Neural crest cell (in vitro differentiated cells): ENCODE measurements at places on chromosomes 1 and 21. TPM values are rescaled to one million over a fixed set of nuclear protein-coding genes. Genes with fewer than 3 reads are reported as not detected.

DNA sequence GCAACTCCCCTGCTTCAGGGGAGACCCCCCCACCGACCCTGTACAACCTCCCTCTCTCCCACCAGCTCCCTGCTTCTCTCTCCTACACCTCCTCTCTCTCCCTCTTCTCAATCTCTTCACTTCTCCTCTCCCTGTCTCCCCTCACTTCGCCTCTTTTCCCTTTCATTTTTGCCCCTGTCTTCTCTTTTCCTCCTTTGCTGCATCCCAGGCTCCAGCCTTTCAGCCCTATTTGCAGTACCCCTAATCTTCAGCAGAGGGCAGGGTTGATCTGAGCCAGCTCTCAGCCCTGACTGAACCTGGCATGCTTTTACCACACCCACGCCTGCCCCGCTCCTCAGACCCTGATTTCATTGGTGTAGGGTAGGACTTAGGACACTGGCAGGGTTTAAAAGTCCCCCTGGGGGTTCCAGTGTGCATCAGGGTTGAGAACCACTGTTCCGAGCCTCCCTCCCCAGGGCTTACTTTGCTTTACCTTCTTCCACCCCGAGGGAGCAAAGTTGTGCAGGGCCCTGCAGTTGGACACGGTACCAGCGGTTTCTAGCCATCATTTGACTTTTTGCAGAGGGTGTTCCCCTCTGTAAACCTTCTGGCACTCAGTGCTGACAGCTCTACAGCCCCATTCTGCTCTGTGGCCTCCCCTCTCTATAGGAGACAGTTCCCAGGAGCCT lies 67.3 kb upstream of the CNTN2 start:
- DNase-seq: peak; percentile 83
- no peaks in the 10 kb centered on the region for H3K36me3 ChIP-seq
- H3K27ac ChIP-seq: no peak overlapping the region
- peaks cover 14% of the 10 kb centered on the region for H3K27me3 ChIP-seq
- H3K4me1 ChIP-seq: no peaks in the 10 kb centered on the region
- H3K4me3 ChIP-seq: no peak overlapping the region

DNA sequence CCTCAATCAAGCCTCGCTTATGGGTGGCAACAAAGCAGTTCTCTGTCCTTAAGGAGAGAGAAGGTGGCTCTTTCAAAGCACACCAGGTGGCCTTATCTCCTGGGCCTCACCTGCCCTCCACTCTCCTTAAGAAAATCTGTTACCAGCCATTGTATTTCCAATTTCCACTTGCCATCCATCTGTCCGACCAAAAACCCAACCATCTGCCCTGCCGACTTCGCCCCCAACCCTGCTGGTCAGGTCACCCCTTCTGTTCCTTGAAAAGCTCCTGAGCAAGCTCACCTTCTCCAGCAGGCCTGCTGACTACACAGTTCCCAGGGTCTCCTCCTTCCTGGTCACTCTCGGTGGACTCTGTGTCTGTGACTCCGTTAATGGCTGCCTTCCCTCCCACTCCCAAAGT lies 619 bp upstream of the IGFN1 start:
- DNase-seq: no peak
- peaks cover 4% of the 10 kb centered on the region for H3K4me1 ChIP-seq
- no peak overlapping the region for H3K4me3 ChIP-seq
- no peaks in the 10 kb centered on the region for H3K36me3 ChIP-seq
- peaks cover 7% of the 10 kb centered on the region for H3K27me3 ChIP-seq

DNA sequence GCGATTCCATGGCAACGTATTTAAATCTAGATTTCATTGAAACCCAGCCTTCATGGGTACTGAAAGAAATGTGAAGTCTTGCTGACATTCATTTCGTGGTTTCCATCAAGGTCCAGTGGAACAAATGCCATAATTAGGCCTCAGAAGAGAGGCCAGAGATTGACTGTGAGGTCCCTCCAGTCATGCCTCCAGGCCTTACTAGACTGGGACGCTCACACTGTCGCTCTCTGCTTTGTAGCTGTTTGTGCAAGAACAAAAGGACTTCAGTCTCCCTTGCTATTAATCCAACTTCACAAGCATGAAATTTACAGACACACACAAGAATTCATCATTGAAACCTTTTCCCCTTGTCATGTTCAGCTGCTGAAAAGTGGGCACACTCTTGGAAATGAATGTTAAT lies 180.4 kb upstream of the FOXD3 start:
- peak overlapping the region; percentile 95 for H3K27ac ChIP-seq
- peaks cover 46% of the 10 kb centered on the region for H3K4me1 ChIP-seq
- DNase-seq: no peak
- H3K36me3 ChIP-seq: no peaks in the 10 kb centered on the region

DNA sequence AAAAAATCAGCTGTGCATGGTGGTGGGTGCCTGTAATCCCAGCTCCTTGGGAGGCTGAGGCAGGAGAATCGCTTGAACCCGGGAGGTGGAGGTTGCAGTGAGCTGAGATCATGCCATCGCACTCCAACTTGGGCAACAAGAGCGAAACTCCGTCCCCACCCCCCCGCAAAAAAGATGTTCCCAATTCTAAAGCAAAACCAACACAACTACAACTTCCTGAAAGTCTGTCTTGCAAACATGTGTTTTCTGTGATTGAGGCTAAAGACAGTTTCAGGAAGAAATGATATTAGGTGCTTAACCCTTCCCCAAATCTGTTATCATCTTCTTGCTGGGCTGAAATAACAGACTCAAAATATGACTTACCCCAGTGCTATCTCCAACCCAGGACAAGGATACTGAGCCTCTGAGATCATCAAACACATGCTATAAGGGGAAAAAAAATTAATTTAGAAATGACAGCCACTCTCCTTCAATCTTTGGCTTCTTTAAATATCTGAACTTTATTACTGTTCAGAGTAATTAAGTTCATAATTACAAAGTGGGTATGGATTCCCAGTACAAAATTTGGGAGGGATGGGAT lies 28.5 kb downstream of the SORT1 start:
- H3K27me3 ChIP-seq: no peaks in the 10 kb centered on the region
- H3K27ac ChIP-seq: no peak overlapping the region
- no peak for DNase-seq
- H3K36me3 ChIP-seq: peaks cover 8% of the 10 kb centered on the region
- H3K4me3 ChIP-seq: no peak overlapping the region

GRCh38 chr1:50368179-50369007 lies 54.9 kb downstream of the DMRTA2 start:
- H3K27ac ChIP-seq: no peak overlapping the region
- H3K4me1 ChIP-seq: no peaks in the 10 kb centered on the region
- no peak overlapping the region for H3K4me3 ChIP-seq
- no peaks in the 10 kb centered on the region for H3K36me3 ChIP-seq
- peaks cover 51% of the 10 kb centered on the region for H3K27me3 ChIP-seq

DNA sequence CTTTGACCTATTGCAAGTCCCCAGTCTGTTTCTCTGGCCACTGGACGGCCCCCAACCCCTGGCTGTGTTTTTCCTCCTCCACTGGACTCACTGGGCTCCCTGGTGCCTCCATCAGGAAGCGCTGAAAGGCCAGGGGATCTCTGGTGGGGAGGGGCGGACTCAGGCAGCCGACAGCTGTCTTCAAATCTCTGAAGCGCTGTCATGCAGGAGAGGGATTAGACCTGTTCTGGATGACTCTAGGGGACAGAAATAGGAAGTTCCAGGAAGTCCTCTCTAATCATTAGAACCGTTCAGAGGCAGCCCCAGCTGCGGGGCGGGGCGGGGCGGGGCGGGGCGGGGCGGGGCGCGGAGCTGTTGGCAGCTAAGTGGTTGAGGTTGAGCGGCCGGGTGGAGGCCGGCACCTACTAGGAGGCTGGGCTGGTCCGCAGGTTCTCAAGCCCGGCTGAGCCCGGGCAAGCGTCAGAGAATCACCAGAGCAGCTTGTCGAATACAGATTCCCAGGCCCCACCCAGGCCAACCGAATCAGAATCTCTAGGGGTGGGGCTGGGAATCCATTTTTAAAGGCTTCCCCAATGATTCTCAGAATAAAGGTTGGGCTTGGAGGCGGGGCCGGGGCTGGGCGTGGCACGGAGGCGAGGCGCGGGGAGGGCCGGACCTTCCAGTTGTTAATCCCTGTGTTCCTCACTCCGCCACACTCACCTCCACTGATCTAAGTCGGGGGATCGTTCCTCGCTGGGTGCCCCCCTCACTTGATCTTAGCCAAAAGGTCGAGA lies 11.4 kb upstream of the PHLDA3 start:
- peaks cover 63% of the 10 kb centered on the region for H3K27me3 ChIP-seq
- no peak overlapping the region for H3K27ac ChIP-seq
- H3K36me3 ChIP-seq: no peaks in the 10 kb centered on the region
- peaks cover 32% of the 10 kb centered on the region for H3K4me1 ChIP-seq
- DNase-seq: no peak

- H3K27me3 ChIP-seq: peaks cover 92% of the 10 kb centered on the region
- H3K4me3 ChIP-seq: peak overlapping the region; percentile 60
- no peak overlapping the region for H3K27ac ChIP-seq
- no peak for DNase-seq
Measured at GRCh38 chr1:98047171-98047570, 126.3 kb upstream of the DPYD start.

- H3K27me3 ChIP-seq: no peaks in the 10 kb centered on the region
- H3K27ac ChIP-seq: no peak overlapping the region
- DNase-seq: no peak
- H3K36me3 ChIP-seq: no peaks in the 10 kb centered on the region
- H3K4me3 ChIP-seq: no peak overlapping the region
- H3K4me1 ChIP-seq: peaks cover 7% of the 10 kb centered on the region
Measured at GRCh38 chr21:27213303-27213702, 246.4 kb upstream of the ADAMTS5 start.

DNA sequence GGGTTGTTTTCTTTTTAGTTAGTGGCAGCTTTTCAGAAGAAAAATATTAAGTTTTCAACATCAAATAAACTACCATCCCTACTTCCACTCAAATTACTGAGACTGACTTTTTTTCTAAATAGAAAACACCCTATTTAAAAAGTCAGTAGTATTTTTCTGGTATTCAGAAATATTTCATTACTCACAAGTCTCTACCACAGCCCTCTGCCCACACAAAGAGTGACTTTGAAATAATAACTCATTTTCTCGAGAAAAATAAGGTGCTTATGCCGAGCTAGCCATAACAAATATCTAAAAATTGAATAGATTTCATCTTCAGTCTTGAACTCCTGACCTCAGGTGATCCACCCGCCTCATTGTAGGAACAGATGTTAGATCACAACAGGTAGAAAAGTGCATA lies 41.8 kb upstream of the USP25 start:
- no peaks in the 10 kb centered on the region for H3K36me3 ChIP-seq
- H3K27me3 ChIP-seq: no peaks in the 10 kb centered on the region
- no peak for DNase-seq
- no peaks in the 10 kb centered on the region for H3K4me1 ChIP-seq

Gene LCE2B
- not detected in 2 replicates for total RNA-seq

Gene LCE1B
- total RNA-seq: not detected in 2 replicates

DNA sequence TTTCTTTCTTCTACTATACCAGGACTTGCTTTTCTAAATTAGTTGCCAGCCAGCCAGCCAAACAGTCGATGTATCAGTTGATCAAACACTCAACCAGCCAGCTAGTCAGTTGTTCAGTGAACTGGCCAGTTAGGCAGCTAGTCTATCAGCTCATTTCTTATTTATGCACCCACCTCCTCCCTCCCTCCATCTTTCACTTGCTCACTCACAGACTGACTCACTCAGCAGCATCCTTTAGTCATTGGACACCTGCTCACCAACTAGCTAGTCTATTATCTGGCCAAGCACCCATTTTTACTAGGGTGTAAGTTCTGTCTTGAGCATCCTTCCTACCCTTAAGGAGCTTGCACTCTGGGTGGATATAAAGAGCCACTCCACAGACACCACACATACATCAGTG lies 5.9 kb upstream of the SPRR4 start:
- no peaks in the 10 kb centered on the region for H3K4me1 ChIP-seq
- no peaks in the 10 kb centered on the region for H3K36me3 ChIP-seq
- no peak overlapping the region for H3K4me3 ChIP-seq
- H3K27ac ChIP-seq: no peak overlapping the region

DNA sequence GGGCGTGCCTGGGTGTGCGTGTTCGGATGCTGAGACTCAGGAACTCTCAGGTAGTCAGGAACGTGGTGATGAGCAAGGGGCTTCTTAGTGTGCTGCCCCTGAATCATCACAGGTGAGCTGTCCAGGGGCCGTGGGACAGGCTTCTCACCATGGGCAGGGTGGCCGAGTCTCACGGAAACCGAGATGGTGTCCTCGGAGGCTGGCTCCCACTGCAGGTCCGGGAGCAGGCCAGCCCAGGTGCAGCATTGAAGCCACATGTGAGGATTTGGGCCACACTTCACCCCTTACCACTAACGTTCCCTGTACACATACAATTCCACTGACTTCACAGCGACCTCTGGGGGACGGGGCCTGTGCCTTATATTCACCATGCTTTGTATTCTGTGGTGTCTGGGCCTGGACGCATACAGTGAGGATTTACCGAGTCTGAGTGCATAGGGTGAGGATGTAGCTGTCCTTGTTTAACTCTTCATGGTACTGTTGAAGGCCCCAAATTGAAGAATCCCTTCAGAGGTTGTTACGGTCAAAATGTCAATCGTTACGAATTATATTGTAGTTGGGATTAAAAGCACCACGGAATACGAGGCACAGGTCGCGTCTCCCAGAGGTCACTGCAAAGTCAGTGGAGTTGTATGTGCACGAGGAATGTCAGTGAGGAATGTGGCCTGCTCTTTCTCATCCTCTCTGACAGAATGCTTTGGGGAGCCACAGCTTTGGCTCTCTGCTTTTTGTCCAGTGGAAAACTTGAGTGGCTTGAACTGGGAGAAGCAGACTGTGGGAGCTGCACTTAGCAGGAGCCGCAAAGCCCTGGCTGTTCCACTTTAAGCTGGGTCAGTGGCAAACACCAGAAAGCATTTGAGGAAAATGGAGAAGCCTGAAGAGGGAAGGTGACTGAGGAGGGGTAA lies 95.3 kb downstream of the MTR start:
- no peak for DNase-seq
